ENCODE measurements at places on chromosomes 11 and 22.

GRCh38 chr22:45682064-45682463 is 10.4 kb downstream of the ATXN10 start:
- DNase-seq = no peak

GRCh38 chr11:75182664-75183063 is 31.8 kb downstream of the SLCO2B1 start:
- DNase-seq = no peak

- no peak for DNase-seq
Measured at GRCh38 chr11:107929611-107930200, 1.5 kb downstream of the RAB39A start.

DNA sequence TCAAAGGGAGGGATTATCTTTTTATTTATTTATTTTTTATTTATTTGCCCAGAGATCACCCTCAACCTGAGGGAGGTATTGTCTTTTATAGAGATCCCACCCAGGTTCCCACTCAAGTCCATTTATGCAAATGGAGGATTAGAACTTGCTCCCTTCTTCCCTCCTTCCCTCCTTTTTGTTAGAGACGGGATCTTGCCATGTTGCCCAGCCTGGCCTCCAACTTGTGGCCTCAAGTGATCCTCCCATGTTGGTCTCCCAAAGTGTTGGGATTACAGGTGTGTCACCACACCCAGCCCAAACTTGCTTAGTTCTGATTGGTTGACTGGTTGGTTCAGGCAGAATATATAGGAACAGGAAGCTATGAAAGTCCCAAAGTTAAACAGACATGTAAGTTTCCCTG is 51.9 kb downstream of the HIPK3 start:
- no peak for DNase-seq

GRCh38 chr22:20135806-20136602 is 4.4 kb downstream of the ZDHHC8 start:
- no peak for DNase-seq

- no peak for DNase-seq
Measured at GRCh38 chr11:128285321-128285720, 302.0 kb downstream of the ETS1 start.
